ENCODE measurements at places on chromosomes 3 and 15.

DNA sequence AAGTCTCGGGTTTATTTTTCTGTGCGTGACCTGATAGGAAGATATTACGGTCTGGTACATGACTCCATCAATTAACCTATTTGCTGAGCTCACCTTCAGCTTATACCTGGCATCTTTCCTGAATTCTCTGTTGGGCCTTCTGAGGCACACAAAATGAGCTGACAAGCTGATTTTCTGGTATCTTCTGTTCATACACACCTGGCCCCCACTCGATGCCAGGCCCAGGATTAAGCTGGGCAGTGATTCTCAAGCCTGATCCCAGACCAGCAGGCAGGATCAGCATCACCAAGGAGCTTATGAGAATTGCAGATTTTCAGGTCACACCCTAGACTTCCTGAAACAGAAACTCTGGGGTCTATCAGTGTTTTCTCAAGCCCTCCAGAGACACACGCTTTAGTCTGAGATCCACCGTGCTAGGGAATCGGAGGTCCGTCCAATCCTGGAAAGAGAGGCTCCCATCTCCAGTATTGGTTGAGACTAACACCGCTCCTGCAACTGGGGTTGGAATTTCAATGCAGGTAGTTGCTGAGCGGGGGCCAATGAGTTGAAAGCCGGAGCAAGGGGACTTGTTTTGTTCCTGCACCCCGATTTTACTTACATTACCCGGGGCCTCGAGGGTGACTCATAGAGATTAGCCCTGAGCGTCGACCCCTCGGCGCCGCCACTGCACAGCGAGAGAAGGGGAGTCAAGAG is 636 bp upstream of the EIF1B start:
- DNase-seq, result no peak

DNA sequence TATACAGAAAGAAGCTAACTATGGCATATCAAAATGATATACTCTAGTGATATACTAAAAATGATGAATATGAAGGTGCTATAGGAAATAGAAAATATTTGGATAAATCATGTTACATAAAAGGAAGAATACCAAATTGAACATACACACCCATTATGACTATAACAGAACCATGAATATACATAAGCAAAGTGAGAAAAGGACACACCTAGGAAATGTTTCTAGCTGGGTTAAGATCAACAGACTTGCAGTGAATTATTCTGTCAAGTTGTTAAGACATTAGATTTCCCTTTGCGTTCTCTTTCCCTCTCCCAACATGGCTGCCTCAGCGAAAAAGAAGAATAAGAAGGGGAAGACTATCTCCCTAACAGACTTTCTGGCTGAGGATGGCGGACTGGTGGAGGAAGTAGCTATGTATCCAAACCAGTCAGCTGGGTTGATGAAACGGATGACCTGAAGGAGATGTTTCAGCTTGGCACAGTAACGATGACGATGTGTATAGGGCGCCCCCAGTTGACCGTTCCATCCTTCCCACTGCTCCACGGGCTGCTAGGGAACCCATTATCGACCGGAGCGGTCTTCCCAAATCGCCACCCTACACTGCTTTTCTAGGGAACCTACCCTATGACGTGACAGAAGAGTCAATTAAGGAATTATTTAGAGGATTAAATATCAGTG is 20.2 kb upstream of the PARP14 start:
- no peak for DNase-seq

GRCh38 chr3:25695731-25696420 is 31.2 kb upstream of the TOP2B start:
- DNase-seq, result no peak

DNA sequence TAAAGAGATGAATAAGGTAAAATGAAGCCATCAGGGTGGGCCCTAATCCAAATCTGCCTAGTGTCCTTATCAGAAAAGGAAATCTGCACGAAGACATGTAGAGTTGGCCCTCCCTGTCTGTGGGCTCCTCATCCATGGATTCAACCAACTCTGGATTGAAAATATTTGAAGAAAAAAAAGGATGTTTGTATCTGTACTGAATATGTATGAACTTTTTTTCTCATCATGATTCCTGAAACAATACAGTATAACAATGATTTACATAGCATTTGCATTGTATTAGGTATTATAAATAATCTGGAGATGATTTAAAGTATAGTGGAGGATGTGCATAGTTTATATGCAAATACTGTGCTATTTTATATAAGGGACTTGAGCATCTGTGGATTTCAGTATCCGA is 59.0 kb upstream of the SMAD6 start:
- DNase-seq, result no peak

DNA sequence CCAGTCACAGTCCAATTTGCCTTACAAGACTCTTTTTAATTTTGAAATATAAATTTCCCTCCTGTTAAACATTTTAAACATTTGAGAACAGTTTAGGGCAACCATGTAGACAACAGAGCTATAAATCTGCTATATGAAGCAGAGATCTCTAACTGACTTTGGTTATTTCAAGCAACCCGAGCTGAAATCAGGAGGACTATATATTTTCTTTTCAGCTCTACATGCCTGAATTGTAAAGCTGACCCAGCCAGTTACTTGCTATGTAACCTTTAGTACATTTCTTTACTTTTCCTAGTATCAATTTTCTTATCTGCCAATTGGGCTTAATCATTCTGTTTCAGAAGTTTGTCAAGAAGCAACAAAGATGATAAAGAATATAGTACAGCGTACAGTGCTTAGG is 457.4 kb upstream of the NECTIN3 start:
- DNase-seq, result no peak

- DNase-seq, result no peak
Observed at GRCh38 chr3:2512881-2513280, 414.2 kb downstream of the CNTN4 start.

DNA sequence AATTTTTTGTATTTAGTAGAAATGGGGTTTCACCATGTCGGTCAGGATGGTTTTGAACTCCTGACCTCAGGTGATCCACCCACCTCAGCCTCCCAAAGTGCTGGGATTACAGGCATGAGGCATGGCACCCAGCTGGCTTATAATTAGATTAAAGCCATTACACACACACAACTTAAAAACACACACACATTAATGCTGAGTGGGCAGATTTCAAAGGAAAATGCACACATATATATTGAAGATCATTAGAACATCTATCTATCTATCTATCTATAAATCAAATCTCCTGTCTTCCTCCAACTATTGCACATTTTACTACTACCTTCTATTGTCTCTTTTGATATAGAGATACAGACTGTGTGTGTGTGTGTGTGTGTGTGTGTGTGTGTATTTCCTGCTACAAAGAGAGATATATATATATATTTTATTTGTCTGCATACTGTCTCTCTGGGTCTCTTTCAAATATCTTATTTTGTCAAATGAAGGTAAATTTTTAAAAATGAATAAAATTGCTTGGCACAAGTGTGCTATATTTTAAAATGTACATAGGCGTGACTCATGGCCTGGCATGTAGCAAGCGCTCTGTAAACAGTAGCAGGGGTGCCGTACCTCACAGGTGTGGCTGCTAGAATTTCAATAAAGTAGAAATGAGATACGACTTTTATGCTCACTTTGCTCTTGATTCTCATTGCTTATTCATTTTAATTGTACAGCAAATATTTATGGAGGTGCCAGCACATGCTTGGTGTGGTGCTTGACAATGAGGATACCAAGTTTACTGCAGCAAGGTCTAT is 655.8 kb downstream of the AGBL1 start:
- no peak for DNase-seq
